ENCODE measurements at places on chromosomes 1 and 21. TPM values are rescaled to one million over a fixed set of nuclear protein-coding genes. Genes with fewer than 3 reads are reported as not detected.

DNA sequence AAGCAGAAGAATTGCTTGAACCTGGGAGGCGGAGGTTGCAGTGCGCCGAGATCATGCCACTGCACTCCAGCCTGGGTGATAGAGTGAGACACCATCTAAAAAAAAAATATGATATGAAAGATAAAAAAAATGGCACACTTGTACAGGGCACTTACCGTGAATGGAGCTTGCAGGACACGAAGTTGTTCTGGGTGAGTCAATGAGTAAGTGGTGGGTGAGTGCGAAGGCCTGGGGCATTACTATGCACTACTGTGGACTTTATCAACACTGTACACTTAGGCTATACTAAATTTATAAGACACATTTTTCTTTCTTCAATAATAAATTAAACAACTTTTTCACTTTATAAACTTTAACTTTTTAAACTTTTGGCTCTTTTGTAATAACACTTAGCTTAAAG is 37.0 kb downstream of the TNFRSF8 start:
- no peak for DNase-seq

GRCh38 chr1:23069675-23070074 is 50.4 kb downstream of the KDM1A start:
- no peak for DNase-seq

DNA sequence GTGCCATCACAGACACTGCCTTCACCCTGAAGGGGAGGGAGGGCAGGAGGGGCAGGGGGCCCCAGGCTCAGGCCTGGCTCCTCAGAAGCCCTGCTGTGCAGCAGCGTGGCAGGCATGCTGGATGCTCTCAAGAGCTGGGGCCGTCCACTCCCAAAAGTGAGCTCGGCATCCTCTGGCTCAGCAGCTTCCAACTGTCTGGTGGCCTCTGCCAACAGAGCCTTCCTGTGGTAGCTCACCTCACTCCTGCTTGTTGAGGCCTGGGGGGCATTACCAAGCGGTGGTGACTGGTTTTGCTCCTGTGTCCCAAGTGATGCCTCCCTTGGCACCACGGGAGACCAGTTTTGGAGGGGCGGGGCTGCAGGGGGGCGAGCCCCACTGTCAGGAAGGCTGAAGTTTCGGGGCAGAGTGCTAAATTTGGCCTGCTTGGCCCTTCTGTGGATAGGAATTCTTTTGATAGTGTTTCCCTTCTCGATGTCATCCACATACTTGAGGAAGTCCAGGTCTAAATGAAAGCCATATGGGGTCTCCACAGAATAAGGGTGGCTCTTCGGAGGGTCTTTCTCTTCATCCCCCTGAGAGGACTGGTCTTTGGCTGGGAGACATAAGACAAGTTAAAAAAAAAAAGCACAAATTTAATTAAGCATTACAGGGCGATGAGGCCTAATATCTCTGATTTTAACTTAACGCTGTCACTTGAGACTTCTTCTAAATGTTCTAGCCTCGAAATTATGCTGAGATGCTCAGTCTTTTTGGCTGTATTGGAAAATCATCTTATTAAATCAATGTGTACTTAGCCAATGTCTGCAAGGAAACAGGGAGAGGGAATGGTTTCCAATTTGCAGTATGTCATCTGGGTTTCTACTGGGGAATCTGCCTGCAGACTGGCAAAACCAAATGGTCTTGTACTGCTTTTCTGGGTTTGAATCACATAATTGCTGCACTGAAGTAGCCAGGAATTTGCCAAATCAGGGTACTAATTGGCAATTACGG is 44.4 kb downstream of the KANK4 start:
- DNase-seq: no peak

GRCh38 chr1:157227700-157228099 is 89.5 kb upstream of the ETV3 start:
- no peak for DNase-seq

DNA sequence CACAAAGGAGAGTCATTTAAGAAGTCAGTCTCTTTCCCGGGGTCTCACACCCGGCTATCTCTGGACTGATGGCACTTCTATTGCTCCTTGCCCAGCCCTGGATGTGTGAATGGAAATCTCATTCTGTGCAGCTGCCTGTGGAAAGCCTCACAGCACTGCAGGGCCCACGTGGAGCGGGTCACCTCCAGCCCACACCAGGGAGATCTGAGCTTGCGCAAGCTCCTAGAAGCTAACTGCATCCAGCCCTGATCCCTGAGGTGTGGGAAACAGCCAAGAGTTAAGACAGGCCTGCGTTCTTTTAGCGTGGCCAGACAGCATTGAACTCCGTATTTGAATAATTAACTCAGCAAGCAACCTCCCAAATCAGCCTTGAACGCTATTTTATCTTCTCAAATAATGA is 150.5 kb downstream of the LRIG2 start:
- no peak for DNase-seq

DNA sequence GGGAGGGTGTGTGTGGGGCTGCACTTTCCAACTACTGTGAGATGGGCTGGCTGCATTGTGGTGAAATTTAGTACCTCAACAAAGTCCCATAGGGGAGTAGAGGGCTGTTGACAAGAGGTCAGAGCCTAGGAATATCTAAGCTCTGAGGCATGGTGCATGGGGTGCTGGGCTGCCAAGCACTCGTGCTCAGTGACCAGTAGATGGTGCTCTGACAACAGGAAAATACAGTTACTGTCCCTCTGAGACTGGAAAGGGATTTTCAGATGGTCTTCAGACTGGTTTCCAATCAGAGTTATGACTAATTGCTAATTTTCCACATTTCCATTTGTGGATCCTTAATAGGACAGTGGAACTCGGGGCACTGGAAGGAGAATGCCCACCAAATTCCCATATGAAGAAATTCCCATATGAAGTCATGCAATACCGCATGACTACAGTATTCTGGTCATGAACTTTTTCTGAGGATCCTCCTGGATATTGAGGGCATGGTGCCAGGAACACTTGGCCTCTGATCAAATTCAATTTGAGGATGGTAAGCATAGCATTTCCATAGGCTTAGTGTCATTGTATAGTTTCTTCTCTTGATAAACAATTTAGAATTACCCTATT is 4.1 kb upstream of the CACNA1E start:
- DNase-seq: no peak

GRCh38 chr1:197786280-197786679 is 11.0 kb upstream of the DENND1B start:
- DNase-seq: no peak

DNA sequence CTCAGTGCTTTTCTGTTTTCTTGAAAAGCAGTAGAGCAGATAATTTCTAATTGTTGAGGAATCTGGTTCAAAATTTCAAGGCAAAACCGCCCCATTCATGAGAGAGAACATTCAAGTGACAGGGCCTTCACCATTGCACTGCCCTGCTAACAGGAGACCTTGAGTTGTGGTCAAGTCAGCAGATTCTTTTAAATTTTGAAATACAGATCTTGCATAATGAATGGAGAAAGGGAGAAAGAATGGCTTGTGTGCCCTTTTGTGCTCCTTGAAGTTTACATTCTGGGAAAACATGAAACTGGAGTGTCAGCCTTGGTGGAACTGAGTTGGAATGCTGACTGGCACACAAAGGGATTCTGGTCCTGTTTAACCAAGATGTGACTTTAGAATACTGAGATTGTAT is 164.5 kb upstream of the UBE2U start:
- DNase-seq: no peak

DNA sequence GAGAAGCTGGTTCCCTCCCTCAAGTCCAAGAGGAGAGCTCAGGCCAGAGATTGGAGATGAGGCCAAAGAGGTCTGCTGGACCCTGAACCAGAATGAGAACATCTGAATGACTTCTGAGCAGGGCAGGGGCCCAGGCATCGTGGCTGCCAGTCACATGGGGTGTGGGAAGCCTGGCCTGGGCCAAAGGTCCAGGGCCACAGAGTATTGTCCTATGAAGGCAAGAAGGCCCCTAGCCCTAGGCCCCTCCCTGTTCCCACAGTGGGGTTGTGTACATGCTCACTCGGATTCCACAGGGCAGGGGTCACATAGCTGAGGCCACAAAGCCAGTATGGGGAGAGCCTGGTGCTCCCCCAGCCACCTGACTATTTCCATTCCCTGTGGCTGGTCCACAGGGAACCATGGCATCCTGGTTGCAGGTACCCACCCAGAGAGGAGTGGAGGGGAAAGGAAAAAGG is 18.5 kb upstream of the SLC1A7 start:
- DNase-seq: no peak

- no peak for DNase-seq
These were observed 276.4 kb upstream of the B3GALT2 start for GRCh38 chr1:193462629-193463320.

Gene UBASH3A
- polyA plus RNA-seq: not detected
